ENCODE measurements at places on chromosomes 3 and 15. TPM values are rescaled to one million over a fixed set of nuclear protein-coding genes. Genes with fewer than 3 reads are reported as not detected.

Gene CCRL2
- total RNA-seq: not detected

Gene ARRDC4
- 19.6 TPM for total RNA-seq

Gene UNC13C
- not detected for total RNA-seq

Gene CLSTN2
- total RNA-seq: 0.02 TPM

Gene ITIH1
- 0.37 TPM for total RNA-seq

Gene PLIN1
- 0.32 TPM for total RNA-seq

All from HCT116 (cell line).